ENCODE measurements at places on chromosomes 13 and 19.

- DNase-seq, result peak; percentile 67
Observed at GRCh38 chr19:56637976-56638555, 4.9 kb upstream of the SMIM17 start.

GRCh38 chr19:50329146-50329925 lies at the start of gene KCNC3:
Gene KCNC3 (minus strand): TSS chr19:50329377. CDS start chr19:50329082, 295 bp downstream.
- DNase-seq, result peak; percentile 83

DNA sequence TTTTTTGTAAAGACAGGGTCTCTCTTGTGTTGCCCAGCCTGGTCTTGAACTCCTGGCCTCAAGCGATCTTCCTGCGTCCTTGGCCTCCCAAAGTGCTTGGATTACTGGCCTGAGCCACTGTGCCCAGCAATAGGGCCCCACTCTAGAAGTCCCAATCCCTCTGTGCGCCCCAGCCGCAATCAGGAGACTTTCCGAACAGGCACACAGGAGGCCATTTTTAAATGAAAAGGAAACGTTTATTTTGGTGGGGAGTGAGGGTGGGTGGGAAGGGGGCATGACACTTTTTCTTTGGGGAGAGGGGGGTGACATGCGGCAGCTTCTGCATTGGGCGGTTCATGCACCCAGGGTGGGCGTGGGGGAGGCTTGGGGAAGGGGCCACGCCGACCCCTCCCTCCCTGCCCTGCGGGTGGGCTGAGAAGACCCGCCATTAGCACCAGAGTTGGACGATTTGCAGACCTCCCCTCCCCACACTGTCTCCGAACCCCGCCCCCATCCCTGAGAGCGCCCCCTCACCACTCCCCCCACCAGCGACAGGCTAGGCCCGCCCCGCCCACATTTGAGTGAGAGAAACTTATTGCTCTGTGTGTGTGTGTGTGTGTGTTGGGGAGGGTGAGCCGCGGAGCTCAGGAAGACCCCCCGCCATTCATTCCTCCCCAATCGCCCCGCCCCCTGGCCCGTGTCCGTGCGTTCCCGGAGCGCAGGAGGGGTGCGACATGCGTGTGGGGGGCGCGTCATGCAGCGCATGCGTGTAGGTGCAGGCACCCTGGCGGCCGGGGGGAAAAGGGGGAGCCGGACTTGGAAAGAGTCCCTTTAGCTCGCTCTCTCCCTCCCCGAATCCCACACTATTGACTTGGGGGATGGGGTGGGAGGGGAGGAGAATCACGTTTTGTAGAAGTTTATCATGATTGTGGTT lies 17.2 kb downstream of the KCNC3 start:
- DNase-seq, result no peak

DNA sequence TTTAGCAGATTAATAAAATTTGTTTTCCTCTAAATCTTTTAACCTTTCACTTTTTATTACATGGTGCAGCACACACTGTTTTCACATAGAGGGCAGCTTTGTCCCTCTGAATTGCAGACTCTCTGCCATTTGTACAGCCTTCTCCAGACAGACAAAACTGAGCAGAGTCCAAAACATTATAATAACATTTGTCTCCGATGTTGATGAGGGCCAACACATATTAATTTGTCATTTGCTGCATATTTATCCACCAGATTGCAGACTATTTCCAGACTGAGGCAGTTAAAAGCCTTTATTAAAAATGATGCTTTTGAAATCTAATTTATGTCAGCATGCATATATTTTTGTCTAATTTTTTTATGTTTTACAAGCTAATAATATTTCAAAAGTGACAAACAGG lies 1251.9 kb upstream of the SLC10A2 start:
- peak; percentile 7 for DNase-seq

- DNase-seq, result no peak
Observed at GRCh38 chr13:28106976-28107375, 6.6 kb upstream of the FLT3 start.

DNA sequence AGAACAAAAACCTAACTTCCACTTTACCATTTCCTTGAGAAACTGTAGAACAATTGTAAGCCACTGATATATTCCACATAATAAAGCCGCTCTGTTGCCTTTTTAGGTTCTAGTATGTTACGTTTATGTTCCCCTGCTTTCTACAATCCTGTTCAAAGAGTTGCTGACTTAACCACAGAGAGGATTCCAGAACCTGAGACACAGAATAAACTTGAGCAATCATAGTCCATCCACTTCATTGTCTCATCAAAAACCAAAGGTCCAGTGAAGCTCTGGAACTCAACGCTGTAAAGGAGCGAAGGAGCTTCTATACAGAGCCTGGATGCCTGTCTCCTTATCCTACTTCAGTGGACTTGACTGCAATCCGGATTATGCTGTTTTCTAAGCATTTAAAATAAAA lies 4.6 kb downstream of the STARD13 start:
- DNase-seq, result no peak
